Left kidney (tissue), 8 donors: ENCODE measurements at places on chromosomes 7 and 10. TPM values are rescaled to one million over a fixed set of nuclear protein-coding genes. Genes with fewer than 3 reads are reported as not detected.

DNA sequence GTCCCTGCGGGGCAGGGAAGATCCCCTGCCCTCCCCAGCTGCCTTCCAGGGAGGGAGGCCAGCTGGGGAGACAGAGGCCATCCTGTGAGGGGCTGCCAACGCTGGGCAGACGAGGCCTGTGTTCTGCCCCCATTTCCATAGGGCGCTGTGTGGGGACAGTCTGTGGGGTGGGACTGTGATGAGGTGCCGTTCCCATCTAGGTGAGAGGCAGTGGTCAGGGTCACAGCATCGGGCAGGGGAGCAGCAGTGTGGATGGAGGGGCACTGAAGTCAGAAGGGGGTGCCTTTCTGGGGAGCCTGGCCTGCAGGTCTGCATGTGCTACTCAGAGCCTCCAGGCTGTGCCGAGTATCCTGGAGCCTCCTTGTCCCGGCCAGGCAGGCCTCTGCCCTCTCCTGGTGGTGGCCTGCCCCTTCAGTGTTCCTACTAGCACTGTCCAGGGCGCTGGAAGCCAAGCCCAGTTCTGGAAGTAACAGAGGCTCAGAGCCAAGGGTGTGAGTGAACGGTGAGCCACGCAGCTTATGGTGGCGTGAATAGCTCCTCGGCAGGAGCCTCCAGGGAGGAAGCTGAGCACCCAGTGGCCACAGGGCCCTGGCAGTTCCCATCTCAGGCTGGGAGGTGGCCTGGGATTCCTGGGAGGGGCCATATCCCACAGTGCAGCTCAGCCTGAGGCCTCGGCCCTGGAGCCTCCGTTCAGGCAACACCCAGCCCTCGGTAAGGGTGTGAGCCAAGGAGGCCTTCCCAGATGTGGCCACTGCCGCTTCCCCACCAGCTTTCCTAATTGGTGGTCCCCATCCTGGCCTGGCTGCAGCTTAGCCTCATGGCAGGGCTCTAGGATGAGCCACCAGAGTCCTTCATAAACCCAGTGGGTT lies 23.3 kb upstream of the CSGALNACT2 start:
- DNase-seq = no peak

ATOH7 gene
- 1.7 TPM for polyA plus RNA-seq

STRA8 gene
- polyA plus RNA-seq = 0.32 TPM

DNA sequence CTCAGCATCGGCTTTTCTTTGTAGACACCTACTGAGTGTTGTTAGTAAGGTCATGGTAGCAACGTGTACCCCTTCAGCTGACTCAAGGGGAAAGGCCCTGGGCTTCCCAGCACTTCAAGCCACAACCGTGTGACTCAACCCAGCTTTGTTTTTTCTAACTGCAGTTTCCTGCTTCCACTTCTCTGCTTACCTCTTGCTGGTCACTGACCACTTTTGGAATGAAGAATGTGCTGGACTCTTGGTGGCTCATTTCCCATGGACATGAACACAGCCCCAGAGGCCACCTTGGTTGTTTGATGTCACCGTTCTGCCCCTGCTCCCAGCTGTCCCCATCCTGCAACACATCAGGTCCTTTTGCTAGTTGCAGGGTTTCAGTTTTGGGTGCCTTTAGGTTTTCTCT lies 69.5 kb upstream of the ZNF438 start:
- no peak for DNase-seq

GRCh38 chr7:55592492-55592891 lies 20.2 kb upstream of the VOPP1 start:
- no peak for DNase-seq

DNA sequence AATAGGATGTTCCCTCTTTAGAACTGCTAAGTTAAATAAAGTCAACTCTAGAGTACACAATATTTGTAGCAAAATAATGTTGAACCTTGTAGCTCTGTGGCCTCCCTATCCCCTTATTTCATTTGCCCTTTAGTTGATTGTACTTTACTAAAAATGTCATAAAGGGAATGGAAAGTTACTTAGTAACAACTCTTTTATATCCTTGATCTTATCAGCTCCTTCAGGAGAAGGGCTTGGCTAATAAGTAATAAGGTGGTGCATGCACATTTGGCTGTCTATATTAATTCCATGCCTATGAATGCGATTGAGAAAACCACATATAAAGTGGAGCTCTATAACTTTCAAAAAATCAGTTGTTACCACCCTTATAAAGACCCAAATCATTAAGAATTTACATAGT lies 41.5 kb upstream of the GATA3 start:
- DNase-seq = no peak

SLC29A4 gene
- 17.1 TPM for polyA plus RNA-seq

DNA sequence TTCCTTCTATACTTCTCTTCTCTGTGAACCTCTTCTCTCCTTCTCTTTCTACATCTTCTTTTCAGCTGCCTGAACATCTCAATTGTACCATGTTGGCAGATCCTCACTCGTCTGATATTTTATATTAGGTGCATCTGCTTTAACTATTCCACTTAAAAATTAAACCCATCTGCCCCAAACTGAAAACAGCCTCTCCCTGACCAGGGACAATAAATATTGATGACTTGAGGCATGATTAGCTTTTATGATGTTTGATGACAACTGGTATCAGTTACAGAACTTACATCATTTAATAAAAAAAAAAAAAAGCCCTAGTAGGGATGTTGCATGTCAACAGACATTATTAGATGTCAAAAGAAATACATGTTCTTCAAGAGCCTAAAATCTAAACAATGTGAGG lies 79.8 kb upstream of the HABP2 start:
- no peak for DNase-seq

DNA sequence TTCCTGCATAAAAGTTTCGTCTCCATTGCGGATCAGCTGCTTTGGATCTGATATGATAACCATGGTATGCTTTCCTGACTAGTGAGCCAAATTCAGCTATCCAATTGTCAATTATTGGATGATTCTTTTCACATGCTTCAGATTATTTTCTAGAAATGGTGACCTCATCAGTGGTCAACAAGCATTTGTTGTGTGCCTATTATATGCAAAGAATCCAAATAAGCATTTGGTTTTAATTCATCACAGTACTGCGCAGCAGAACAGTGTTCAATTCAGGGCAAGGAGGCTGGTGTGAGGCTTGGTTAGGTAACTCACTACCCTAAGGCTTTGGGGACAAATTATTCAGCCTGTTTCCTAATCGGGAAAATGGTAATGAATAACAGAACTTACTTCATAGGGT lies 200.5 kb downstream of the SKAP2 start:
- no peak for DNase-seq

DNA sequence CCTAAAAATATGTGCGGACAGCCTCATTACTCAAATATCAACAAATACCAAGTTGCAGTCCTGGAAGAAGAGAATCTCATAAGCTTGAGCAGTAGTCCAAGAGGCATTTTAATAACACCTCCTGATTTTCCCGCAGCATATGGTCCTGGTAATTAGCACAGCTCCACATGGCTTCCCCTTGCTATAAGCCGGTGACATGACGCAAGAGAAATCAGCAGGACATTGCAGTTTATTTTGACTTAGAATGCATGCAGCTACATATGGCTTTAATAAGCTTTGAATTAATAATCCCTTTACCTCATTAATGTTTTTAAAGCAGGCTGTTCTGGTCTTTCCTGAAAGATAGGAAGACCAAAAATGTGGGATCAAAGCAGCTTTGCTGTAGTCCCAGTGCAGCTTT lies 137.6 kb downstream of the RAMP3 start:
- no peak for DNase-seq

TUBB8 gene
- 1.1 TPM for polyA plus RNA-seq

DNA sequence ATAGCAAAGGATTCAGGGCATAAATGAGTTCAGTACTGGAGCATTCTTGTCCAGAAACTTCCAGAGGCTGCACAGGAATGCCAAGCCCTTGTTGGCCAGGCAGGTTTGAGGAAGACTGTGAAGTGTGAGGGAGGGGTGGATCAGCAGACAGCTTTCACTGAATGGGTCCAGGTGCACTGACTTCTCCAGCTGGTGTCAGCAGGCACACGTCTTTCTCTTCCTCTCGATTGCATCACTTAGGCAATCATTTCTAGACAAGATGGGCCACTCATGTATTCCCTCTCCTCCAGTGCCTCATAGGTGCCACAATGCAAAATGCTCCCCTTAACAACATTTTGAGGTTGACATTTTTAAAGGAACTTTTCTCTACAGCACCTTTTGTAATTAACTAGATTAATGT lies 15.6 kb upstream of the PLEKHS1 start:
- no peak for DNase-seq

LRGUK gene
- 4.3 TPM for polyA plus RNA-seq

CPED1 gene
- polyA plus RNA-seq = 43.4 TPM

- DNase-seq = no peak
Measured at GRCh38 chr7:156943091-156944041, 6.1 kb upstream of the NOM1 start.

GRCh38 chr10:54284526-54285193 lies 516.4 kb downstream of the PCDH15 start:
- no peak for DNase-seq

KIAA1549 gene
- 15.5 TPM for polyA plus RNA-seq

MYH16 gene
- 0.20 TPM for polyA plus RNA-seq

- no peak for DNase-seq
Measured at GRCh38 chr7:124460555-124460954, 305.0 kb downstream of the GPR37 start.

FFAR4 gene
- polyA plus RNA-seq = not detected

DNA sequence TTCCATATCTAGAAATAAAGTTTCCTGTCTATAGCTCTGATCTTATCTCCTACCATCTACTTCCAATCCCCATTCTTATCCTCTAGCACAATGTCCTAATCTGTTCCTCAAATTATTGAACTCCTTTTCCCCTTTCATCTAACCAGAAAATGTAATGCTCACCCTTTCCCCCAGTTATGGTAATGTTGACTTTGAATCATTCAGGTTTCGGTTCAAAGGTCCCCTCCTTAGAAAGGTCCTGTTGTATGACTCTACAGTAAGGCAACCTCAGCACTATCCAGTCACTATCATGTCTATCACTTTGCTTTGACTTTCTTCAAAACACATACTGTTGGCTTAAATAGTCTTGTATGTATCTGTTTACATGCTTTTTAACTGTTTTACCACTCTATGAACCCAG lies 264.2 kb upstream of the PCDH15 start:
- DNase-seq = no peak

AGMO gene
- 0.88 TPM for polyA plus RNA-seq

SYNPO2L gene
- 1.6 TPM for polyA plus RNA-seq

DNA sequence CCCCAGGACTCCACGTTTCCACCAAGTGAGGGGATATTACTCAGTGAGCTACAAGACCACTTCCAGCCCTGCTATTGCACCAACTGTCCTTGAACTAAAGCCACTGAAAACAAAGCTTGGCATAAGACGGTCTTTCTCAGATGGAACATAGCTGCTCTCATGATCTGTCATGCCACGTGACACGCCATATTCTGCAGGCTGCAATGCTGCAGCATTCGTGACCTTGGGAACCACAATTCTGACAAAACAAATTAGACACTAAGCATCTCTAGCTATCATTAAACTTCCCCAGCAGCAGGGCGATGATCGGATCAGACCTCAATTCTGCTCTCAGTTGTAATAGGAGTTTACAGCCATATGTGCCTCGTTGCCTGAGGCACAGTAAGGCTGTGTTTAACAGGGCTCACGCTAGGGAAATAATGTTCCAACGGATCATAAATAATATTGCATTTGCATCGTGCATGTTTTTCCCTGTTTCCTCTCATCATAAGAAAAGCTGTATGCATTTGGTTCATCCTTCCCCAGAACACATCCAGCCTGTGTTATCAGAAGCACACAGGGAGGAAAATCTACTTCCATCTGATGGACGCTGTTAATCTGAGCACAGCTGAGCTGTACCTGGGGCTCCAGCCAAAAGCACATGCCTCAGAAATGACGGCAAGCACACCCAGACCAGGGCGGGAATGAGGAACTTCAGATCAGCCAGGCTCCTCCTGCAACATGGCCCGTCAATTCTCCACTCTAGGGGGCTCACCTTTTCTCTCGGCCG lies 38.6 kb upstream of the CNPY1 start:
- no peak for DNase-seq

- no peak for DNase-seq
Measured at GRCh38 chr7:93957767-93958166, 36.2 kb downstream of the GNG11 start.

AS3MT gene
- polyA plus RNA-seq = 21.8 TPM

UTF1 gene
- not detected for polyA plus RNA-seq

GRCh38 chr7:137305901-137306621 lies 37.5 kb downstream of the PTN start:
- no peak for DNase-seq

SUPV3L1 gene
- 49.9 TPM for polyA plus RNA-seq

HIPK2 gene
- 107 TPM for polyA plus RNA-seq

- no peak for DNase-seq
Measured at GRCh38 chr10:88185830-88186229, 322.4 kb downstream of the PTEN start.

- no peak for DNase-seq
Measured at GRCh38 chr7:2897023-2897422, 52.9 kb upstream of the GNA12 start.

- no peak for DNase-seq
Measured at GRCh38 chr10:80191589-80192270, 13.6 kb downstream of the ANXA11 start.

DNA sequence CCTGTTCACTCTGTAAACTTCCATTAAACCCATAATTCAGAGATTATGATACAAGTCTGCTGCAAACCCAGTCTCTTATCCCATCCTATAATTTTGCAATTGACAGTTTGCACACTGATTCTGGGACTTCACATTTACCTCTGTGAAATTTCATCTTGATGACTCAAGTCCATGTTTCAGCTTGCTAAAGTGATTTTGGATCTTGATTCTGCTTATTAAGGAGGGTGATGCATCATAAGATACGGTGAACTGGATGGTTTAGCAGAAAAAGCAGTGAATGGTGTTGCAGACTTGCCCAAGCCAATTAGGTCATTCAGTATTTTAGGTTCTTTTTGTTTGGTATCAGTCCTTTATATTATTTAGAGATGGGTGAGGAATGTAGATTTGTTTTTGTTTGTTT lies 125.5 kb upstream of the PODXL start:
- no peak for DNase-seq

CRCP gene
- 34.0 TPM for polyA plus RNA-seq

SPDYE8 gene
- 1.1 TPM for polyA plus RNA-seq

- DNase-seq = no peak
Measured at GRCh38 chr10:95327367-95327766, 36.6 kb upstream of the PDLIM1 start.

GRCh38 chr10:82564353-82565196 lies 689.6 kb downstream of the NRG3 start:
- no peak for DNase-seq

LIPJ gene
- polyA plus RNA-seq = 0.10 TPM

JCAD gene
- polyA plus RNA-seq = 29.7 TPM
